ENCODE measurements at places on chromosomes 6 and 20.

GRCh38 chr6:18674346-18674745 is 287.2 kb downstream of the RNF144B start:
- no peak for DNase-seq

DNA sequence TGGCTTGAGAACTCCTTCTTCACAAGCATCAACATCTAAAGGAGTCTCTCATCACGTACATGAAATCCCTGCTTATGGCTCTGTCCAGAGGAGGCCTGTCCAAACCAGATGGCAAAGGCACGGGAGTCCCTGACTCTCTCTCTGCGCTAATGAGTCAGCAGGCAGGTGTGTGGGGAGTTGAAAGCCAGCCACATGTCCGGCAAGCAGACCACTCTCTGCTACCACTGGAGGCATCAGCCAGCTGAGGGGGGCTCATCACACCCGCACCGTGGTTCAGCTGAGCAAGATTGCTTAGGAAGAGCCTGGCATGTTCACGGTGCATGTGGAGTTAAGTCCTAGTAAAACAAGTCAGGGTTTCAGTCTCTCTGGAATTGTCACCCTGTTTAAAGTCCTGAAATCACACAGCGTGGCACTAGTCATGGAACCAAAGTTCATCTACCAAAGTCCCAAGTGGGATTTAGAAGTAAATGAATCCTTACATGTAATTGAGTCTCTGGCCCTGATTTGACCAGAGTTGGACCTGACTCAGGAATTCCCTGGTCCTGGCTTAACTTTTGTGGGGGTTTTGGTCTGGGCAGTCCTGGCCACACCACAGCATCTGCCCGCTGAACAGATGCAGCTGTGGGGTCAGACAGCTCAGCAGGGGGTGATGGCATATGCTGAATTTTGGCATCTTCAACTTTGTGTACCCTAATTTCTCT is 155.2 kb upstream of the RIN2 start:
- no peak for DNase-seq

DNA sequence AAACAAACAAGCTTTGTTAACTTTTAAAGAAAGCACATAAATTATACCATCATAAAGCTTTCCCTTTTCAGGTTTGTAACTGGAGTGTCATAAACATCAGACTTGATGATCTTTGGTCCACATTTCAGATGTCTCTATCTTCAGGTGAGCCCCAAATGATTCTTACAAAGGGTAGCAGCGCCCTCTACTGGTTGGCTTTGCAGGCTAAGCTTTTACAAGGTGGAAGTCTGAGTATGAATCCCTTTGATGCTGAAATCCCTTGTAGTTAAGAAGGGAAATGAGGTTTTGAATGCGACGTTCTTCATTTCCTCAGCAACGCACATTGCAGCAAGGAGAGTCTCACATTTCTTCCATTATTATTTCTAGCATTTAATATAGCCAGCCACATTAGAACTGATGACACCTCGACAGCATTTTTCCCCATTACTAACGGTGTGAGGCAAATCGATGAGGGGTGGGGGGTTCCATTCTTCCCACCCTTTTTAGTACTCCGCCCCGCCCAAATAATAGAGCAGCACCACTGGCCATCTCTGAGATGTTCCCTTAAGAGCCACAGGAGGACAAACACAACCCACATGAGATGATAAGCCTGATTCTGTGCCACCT is 126.3 kb upstream of the NT5E start:
- peak; percentile 65 for DNase-seq

DNA sequence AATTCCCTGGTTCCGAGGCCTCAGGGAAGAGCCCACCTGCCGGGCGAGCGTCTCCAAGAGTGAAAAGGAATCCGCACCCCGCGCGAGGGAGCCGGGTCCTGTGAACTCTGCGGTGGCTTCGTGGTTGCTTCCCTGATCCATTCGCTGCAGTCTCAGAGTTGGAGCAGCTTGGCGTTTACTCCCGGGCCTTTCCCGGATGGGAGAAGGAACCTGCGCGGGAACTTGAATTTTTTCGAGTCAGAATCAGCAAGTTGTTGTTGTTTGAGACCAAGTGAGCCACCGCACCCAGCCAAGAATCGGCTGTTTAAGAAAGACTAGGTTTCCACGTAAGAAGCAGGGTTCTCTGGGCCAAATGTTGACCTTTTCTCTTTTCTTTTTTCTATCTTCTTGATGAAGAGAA is 12.9 kb downstream of the PRSS16 start:
- DNase-seq: no peak

GRCh38 chr6:152293404-152293803 is 343.8 kb downstream of the SYNE1 start:
- no peak for DNase-seq

DNA sequence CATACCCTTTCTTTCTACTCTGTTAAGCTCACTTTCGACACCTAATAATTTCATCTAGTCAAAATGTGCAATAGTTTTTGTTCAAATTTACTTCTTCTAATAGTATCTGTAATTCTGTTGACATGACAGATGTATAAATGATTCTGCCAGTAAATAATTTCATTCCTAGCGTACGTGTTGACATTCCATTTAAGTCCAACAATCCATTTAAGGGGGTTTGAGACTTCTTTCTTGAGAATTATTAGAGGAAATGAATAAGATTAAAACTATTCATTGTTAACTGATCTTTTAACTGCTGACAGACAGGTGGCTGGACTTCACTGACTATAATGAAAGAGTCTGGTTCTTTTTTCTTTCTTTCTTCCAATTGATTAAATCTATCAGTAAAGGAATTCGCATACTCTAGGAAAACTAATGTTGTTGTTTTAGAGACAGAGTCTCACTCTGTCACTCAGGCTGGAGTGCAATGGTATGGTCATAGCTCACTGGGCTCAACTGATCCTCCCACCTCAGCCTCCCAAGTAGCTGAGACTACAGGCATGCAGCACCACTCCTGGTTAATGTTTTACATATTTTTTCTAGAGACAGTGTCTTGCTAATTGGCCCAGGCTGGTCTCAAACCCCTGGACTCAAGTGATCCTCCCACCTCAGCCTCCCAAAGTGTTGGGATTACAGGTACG is 55.9 kb downstream of the MAP3K5 start:
- DNase-seq: no peak

GRCh38 chr6:45872827-45873365 is 142.8 kb downstream of the CLIC5 start:
- DNase-seq: no peak

- DNase-seq: no peak
These were observed 6.1 kb downstream of the EEF1A1 start for GRCh38 chr6:73514746-73515110.

Data from naive thymus-derived CD4-positive, alpha-beta T cell (primary cell).